ENCODE measurements at places on chromosomes 2 and 18. TPM values are rescaled to one million over a fixed set of nuclear protein-coding genes. Genes with fewer than 3 reads are reported as not detected.

Gene DES
- total RNA-seq, result not detected

Gene CHRND
- total RNA-seq, result not detected

Gene ABCB11
- 1.6 TPM for total RNA-seq

Gene EML6
- total RNA-seq, result 23.8 TPM

Gene UBXN4
- 88.3 TPM for total RNA-seq

Gene EFR3B
- 69.5 TPM for total RNA-seq

Gene C2orf80
- total RNA-seq, result 21.0 TPM

Gene NR4A2
- total RNA-seq, result 12.2 TPM

Gene RNU2-63P
- total RNA-seq, result not detected

Gene VSNL1
- 19.7 TPM for total RNA-seq

Gene ACMSD
- not detected for total RNA-seq

Gene SPR
- total RNA-seq, result 1.3 TPM

Gene ANKRD30BL
- 47.0 TPM for total RNA-seq

Gene ALLC
- not detected for total RNA-seq

Gene ANKRD44
- total RNA-seq, result 226 TPM

Gene GKN2
- total RNA-seq, result not detected

Gene IGFBP5
- total RNA-seq, result 11.6 TPM

Gene RPL31
- total RNA-seq, result 759 TPM

Gene HOXD12
- total RNA-seq, result not detected

Gene MFSD2B
- total RNA-seq, result 0.63 TPM

Gene LIMS2
- 2.5 TPM for total RNA-seq

Gene CRACDL
- 0.94 TPM for total RNA-seq

Gene MAP2
- total RNA-seq, result 1,096 TPM
